Suppressor macrophage (primary cell): ENCODE measurements at places on chromosomes 2 and 18.

- no peak for DNase-seq
Measured at GRCh38 chr2:100365434-100365833, 43.1 kb upstream of the LONRF2 start.

DNA sequence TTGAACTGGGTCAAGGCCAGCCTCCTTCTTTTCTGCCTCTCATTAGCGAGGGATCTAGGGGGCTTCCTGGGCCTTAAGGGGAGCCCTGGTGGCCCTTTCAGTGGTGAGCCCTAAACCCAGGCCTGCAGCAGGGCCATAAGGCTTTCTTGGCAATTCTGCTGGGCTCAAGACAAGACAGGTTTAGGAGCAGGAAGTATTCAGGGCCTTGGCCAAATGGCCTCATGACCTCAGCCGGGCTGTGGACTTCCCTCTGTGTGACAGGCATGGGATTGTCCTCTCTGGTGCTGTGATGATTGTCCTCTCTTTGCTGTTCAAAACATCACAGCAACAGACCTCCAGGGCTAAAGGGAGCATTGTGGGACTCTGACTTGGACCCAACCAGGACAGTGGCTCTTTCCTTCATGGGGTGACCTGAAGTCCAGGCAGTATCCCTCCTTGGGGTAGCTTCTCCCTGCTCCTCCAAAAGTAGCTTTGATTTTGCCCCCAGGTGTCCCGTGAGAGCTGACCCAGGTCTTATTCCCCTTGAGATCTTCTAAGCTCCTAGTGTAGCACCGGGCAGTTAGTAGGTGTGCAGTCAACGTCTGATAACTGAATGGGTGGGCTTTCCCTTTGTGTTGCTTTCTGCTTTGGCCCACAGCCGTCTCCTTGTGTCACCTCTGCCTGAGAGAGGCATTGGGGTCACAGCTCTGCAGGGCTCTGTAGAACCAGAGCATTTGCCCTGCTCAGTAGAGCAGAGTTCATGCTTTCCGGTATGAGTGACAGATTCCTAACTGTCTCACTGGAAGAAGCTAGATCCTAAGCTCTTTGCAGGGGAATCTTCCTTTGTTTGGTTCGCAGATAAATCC lies 14.7 kb downstream of the FOSL2 start:
- peak; percentile 78 for DNase-seq

- no peak for DNase-seq
Measured at GRCh38 chr2:58434692-58435091, 193.6 kb upstream of the FANCL start.

DNA sequence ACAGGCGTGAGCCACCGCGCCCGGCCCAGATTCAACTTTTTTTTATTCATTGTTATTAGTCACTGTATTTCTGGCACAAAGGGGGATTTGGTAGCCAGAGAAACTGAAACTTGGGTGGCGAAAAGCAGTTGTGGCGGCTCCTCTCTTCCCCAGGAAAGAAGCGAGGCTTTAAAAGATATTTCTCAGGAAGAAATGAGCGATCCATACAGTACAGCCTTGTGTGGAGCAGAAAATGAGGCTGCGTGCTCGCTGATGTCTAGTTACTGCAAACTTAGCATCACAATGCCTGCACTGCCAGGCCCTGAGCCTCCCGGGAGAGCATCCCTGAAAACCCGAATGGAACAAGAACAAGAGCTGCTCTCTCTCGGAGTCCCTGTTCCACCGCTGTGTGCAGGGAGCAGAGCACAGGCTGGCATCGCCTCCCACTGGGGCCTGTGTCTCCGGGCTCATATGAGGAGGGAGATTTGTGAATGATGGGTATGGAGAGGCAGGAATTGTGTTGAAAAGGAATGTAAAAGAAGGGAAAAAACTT lies 234.0 kb downstream of the ZNF516 start:
- DNase-seq = no peak

DNA sequence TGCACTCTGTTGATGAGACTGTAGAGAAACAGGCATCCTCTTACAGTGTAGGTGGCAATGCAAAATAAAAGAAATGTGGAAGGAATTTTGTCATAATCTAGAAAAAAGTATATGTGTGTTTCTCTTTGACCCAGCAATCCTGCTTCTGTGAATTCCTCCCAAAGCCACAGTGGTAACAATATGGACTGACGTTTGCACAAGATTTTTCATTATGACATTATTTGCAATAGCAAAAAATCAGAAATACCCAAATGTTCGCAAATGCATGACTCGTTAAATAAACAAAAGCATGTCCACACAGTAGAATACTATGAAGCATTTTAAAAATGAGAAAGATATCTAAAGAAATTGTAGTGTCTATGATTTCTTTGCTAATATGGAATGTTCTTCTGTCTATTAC lies 255.2 kb upstream of the NRP2 start:
- DNase-seq = no peak

DNA sequence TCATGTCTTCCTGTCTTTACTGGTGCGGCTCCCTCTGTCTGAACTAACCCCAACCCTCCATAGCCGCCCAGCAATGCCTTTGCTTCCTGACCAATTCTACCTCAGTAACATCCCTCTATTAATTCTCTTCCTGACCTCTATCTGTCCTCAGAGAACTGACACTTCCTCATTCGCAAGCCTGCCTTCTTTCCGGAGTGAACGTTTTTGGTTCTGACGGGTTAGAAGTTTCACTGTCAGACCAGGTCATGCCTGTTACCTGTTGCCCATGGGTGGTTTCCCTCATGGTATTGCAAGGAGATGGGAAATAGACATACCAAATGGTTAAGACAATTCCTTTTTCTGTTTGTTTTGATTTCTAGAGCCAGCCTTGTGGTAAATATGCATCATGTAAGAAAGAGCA lies 453.4 kb upstream of the SLC14A2 start:
- no peak for DNase-seq

DNA sequence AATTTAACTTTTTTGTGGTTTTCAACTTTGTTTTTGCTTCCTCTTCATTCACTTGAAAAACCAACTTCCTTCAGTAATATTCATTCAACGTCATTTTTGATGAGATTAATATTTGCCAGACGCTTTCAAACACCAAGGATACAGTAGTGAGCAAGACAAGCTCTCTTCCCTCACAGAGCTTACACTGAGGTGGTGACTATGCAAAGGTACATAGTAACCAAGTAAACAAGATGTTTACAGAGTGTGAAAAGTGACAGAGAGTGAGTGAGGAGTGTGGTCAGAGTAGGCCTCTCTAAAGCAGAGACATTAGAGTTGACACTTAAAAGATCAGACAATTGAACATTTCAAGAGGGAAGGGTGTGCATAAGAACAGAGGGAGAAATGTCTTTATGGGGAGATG lies 155.5 kb downstream of the TMEM247 start:
- DNase-seq = no peak

DNA sequence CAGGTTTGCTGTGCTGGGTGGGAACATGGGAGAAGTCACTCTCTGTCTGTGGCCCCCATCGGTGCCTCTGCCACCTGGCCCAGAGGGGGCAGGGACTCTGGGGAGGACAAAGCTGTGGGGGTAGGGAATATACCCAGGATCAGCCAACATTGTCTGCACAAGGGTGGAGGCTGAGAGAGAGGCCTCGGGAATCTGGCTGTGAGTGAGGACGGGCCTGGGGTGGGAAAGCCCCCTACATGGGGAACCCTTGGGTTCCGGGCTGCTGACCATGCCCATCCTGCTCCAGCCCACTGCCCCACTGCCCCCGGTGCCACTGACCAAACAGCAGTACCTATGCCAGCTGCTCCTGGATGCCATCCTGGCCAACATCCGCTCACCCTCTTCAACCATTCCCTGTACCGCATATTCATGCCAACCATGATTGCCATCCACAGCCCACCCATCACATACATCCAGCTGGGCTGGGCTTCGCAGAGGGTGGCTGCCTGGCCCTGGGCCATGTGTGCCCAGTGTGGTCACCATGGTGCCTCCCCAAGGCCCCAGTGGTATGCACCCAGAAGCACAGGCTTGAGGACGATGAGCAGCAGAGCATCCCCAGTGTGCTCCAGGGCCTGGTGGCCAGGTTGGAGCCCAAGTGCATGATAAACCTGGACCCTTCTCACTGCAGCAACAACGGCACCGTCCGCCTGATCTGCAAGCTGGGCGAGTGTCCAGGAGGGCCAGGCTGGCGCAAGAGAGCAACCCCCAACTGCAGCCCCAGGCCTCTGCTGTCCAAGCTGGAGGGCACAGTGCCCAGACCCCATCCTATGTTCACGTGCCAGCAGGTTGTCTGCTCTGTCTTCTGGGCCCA lies 6.9 kb upstream of the POTEF start:
- DNase-seq = no peak

- DNase-seq = no peak
Measured at GRCh38 chr18:74654638-74655037, 57.0 kb downstream of the ZNF407 start.

GRCh38 chr2:146251328-146251727 lies 1593.5 kb upstream of the ACVR2A start:
- no peak for DNase-seq

- DNase-seq = no peak
Measured at GRCh38 chr2:21610304-21610703, 486.5 kb downstream of the TDRD15 start.

DNA sequence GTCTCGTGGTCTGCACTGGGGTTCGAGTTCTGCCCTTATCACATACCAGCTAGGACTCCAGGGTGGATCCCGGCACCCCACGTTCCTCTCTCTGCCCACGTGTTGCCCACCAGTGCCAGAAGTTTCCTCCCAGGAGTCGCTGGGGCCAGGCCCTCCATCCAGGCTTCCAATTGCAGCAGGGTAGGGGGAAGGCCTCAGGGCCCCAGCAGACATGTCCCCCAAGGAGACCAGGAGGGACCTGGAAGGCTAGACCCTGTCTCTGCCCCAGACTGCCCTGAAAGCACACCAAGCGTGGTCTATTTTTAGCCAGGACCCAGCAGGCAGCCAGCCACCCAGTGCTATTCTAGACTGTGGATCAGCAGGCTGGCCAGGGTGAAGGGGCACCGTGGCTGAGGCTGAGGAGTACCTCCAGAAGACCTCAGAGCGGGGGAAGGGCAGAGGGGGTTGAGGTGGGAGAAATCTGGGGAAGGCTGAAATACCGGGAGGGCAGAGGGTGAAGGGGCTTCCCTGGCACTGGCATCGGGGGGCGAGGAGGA lies 18.8 kb upstream of the TNS1 start:
- DNase-seq = no peak

DNA sequence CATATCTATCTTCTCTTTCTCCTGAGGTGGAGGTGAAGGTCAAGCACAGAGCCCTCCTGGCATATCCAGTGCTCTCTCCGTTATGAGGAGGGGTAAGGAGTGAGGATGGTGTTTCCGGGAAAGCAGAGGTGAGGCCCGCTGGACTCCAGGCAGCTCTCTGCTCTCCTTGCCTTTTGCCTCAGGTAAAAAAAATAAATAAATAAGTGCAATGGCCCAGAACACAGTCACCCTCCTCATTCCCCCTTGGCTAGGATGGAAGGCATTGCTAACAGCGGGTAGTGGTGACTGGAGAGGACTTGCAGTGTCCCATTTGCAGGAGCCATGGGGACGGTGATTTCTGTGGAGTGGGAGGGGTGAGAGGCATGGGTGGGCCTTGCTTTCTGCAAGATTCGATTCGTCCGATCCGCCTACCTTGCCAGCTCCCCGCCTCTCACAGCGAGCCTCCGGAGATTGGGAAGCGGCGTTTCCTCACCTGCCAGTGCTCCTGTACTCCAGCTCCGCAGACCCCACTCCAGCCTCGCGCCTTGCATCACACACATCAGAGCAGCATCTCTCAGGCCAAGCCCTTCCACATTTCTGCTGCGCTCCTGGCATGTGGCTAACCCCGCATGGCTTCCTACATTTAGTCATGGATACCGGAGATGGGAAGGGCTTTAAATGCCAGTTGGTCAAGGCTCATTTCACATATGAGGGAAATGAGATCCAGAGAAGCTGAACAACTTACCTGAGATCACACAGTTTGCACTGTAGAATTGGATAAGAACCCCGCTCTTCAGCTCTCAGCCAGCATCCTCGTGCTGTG lies 155.2 kb downstream of the VAPA start:
- no peak for DNase-seq

DNA sequence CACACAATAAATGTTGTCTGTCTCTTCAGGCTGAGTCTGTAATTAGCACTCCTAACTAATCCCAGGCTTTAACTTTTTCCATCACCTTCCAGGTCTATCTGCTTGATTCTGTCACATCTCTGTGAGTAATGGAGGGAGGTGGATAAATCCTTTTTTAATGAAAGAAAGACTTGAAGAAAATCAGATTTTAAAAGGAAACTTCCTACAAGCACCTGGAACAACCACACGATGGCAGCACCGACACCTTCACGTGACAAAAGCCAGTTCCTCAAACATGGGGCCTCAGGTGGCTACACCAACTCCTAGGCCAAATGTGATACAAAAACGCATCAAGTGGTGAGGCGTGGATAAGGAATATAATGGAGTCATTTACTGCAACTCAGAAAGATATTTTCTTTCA lies 41.8 kb downstream of the TGFBRAP1 start:
- DNase-seq = peak; percentile 60

DNA sequence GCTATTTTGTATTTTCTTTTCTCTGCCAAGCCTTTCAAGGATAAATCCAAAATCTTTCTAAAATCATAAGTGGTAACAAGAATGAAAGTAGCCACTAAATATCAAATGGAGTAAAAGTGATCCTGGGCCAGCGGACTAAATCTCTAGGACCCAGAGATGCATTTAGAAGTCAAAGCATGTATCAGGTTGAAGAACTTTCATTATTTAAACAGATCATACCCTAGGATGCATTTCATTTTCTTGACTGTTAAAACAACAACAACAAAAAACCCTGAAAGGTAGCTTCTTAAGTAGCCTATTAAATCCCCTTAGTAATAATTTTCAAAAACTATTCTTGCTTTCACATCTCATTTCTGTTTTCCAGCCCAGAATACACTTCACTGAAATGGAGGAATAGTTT lies 4.8 kb upstream of the POU3F3 start:
- no peak for DNase-seq

DNA sequence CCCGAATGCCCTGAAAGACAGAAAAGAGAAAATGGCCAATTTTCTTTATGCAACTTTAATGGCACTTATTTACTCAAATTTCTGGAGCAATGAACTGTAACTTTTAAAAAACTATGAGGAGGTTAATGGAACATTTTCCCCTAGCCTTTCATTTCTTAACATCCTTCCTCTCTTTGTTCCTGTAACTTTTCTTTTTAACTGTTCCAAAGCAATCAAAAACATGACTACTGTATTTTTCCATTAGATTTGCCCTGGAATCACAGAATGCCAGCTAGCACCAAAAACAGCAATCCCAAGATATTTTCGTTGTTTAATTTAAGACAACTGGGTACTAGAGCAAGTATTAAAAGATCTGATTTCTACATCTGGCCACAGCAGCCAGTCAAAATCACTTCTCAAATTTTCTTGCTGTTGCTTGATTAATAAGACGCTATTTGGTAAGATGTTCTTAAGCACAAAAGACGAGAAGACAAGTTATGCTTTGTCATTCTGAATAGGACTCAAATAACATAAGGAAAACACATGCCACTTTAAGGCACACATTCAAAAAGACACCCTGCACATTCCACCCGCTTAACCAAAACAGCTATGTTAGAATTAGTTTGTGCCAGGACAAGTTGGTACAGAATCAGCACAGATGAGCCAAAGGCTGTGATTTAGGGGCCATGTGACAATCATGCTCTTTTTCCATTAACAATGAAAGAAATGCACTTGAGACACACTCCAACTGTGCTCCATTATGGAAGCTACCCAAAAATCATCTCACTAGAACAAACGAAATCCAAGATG lies 3.6 kb downstream of the STARD7 start:
- peak; percentile 42 for DNase-seq
